ENCODE measurements at places on chromosomes 2 and 18.

- no peak for DNase-seq
These were observed 11.8 kb downstream of the NDUFA10 start for GRCh38 chr2:240013343-240013742.

DNA sequence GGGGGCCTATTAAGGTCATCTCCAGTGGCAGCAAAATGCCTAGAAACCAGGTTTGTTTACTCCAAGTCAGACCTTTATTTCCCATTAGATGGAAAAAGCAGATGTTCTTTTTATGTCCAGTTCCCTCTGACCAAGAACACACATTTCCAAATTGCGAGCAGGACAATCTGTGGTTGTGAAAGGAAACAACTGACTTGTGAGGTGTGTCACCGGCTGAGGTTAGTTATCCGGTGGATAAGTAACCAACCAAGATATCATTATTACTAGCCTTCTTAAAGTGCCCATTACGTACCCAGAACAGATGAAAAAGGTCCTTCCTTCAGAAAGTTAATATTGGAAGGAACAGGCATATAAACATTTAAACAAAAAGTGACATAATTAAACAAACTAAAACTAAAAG is 112.9 kb downstream of the THADA start:
- DNase-seq: no peak

DNA sequence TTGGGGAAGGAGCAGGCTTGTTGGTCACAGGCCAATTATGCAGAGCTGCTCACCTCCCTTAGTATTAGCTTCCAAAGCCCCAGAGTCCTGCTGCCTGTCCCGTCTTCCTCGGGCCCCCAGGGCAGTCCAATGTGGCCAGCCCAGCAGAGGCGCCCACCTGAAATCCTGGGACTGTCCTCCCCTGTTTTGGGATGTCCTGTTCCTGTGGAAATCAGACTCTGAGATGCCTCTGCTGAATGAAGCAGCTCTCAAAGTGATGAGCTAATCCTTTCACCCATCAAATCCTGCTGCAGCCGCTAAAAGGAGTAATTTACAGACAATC is 105.3 kb downstream of the CABLES1 start:
- no peak for DNase-seq

DNA sequence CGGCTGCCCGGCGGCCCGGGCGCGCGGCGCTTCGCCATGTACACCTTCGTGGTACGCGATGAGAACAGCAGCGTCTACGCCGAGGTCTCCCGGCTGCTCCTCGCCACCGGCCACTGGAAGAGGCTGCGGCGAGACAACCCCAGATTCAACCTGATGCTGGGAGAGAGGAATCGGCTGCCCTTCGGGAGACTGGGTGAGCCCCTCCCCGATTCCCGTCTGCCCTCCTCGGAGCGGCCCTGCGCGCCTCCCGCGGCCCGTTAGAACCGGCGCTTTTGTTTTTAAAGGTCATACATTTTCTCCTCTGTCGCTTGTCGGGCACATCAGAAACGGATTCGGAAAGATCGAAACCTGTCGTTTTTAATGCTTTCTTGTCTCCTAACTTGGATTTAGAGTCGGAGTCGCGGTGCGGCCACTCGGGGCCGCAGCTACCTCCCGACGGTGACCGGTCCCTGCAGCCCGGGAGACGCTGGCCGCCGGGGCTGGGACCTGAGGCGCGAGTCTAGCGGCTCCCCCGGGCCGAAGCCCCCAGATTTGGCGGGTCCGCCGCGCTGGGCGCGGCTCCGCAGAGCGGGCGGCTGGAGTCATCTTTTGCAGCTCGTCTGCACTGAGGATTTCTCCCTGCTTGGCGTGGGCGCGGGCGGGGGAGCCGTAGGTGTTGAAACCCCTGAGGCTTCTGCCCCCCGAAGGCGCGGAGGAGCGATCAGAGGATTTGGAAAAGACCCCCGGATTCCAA is 519 bp downstream of the TTL start:
- DNase-seq: peak; percentile 50

DNA sequence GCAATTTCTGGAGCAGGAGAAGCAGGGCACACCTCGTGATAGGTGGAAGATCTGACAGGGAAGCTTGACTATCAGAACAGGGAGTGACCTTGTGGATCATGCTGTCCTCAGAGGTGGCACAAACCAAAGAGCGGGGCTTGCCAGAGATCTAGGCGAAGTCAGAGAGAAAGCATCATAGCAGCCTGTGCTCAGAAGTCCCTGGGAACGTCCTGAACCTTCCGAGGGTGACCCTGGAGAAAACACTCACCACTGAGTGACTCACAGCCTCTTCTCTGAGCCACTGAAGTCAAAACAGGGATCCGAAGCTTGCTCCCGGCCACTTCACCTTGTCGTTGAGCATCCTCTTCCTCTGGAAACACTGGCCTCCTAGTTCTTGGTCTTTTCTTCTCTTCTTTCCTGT is 56.7 kb downstream of the IL1R2 start:
- no peak for DNase-seq

DNA sequence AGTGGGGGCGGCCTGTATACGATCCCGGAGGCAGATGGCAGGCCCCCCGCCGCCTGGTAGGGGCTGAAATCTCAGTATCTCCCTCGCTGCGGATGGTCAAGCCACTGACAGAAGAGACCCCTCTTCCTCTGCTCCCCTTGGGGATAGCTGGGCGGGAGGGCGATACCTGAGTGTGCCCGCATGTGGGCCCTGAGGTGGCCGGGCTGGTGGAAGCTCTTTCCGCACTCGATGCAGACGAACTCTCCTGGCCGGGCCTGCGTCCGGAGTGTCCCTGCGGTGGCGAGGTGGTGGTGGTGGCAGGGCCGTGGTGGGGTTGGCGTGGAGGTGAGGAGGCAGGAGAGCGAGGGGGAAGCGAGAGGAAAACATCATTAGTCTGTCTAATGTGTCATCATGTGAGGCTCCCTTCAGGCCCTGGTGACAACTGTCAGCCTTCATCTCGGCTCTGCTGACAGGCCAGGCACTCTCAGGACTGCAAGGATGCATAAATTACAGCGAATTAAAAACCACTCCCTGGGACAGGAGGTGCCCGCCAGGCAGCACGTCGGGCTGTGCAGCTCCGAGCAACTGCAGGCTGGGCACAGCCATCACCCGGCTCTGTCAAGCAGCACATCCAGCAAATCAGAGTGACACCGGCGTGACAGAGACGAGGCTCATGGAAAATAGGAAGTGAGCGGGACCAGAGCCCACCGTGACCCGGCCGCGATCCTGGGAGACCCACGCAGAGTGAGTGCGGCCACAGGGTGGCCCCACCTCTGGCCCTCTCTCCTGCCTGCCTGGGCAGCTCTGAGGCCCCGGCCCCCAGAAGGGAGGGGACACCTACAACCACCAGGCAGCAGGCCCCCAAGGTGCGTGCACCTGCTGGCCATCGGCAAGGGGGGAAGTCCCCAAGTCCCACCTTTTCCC is 123.5 kb downstream of the ZNF516 start:
- no peak for DNase-seq

DNA sequence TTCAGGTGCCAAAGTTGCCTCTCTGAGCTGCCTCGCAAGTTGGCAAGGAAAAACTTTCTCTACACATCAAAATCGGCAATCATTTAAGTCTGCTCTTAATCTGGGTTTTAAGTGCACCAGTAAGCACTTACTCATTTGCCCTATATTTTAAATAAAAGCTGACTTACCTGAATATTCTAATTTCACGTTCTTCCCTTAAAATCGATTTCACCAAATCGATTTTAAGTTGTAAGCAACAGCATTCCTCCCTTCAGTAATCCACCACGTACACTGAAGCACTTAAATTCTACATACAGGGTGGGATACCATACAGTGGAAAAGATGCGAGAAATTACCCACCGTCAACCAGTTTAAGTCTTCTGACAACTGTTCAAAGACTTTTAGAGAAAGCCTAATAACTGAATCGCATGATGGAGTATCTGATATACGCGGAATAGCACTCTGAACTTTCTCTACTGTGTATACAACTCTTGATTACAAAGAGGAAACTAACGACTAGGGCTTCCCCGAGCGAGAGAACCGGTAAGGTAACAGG is 1.6 kb downstream of the PPP3R1 start:
- DNase-seq: no peak

GRCh38 chr2:232502511-232502910 is 14.9 kb upstream of the ECEL1 start:
- no peak for DNase-seq

GRCh38 chr2:156797832-156798231 is 361.7 kb downstream of the GPD2 start:
- no peak for DNase-seq

DNA sequence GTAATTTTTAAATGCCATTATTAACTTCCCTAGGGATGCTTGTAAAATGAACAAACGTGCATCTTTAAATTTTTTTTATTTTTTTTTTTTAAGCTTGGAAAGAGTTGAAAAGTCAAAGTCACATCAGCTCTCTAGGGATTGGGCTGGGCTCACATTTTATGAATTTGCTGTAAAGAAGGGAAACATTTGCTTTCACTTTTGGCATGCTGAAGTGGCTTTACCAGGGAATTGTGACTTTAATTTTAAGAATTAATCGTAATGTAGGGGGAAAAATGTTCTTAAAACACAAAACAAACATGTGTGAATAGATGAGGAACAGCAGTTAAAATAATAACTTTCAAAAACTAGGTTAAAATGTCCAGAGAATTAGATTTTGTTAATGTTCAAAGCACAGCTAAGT is 123.0 kb downstream of the AGAP1 start:
- no peak for DNase-seq

DNA sequence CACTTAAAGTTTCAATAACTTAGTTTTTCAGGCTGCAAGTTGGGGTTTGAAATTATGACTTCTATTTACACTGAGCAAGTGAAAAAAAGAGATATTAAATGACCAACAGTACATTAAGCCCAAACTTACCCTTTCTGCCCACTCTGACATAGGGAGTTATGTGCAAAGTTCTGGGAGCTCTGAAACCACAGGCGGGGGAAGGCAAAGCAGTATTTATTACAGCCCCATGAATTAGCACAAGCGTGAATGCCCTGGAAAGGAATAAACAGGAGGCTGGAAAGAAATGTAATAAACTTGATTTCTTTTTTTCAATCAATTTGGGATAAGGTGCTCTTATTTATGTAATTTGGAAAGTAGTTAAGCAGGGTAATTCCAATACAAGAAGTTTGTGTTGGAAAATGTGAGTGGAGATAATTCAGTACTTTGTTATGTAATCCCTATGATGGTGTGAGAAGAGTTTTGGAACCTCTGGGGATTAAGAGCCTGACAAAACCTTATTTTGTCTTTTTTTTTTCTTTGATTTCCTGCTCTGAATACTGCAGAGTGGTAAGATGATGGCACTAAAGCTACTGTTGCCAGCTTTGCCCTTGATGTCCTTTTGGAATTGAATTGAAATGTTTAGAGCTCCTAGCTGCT is 351.5 kb downstream of the ARHGAP15 start:
- no peak for DNase-seq

- DNase-seq: no peak
These were observed 6.2 kb downstream of the MPPE1 start for GRCh38 chr18:11901826-11902438.

DNA sequence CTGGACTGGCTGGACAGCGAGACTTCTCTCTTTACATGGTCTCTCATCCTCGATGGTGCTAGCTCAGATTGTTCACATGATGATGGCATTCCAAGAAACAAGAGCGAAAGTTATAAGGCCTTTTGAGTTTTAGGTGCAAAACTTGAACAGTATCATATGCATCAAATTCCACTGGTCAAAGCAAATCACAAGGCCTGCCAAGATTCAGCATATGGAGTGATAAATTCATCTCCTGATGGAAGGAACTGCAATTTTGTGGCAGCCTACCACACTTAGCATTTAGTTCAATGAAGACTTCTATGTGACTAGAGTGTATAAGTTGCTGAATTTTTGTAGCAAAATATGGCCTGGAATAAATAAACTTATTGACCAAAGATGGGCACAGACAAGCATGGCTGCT is 194.0 kb upstream of the EPC2 start:
- no peak for DNase-seq

GRCh38 chr2:64210816-64211215 is 66.6 kb upstream of the PELI1 start:
- DNase-seq: no peak

DNA sequence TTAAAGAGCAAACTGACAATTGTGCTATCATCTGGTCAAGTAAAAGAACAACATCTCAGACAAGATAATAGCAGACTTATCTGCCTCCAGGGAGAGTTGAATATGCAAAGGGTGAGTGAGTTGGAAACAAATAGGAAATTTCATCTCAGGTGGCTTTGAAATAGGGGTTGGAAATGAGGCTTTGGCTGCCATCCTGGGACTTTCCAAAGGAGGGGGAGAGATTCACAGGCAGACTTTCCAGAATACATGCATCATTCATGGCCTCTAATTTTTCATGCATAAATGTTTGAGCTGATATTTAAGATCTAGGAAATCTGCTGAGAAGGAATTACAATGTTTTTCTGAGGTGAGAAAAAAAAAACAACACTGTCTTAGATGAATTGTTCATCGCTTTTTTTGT is 300.5 kb downstream of the ALK start:
- no peak for DNase-seq

DNA sequence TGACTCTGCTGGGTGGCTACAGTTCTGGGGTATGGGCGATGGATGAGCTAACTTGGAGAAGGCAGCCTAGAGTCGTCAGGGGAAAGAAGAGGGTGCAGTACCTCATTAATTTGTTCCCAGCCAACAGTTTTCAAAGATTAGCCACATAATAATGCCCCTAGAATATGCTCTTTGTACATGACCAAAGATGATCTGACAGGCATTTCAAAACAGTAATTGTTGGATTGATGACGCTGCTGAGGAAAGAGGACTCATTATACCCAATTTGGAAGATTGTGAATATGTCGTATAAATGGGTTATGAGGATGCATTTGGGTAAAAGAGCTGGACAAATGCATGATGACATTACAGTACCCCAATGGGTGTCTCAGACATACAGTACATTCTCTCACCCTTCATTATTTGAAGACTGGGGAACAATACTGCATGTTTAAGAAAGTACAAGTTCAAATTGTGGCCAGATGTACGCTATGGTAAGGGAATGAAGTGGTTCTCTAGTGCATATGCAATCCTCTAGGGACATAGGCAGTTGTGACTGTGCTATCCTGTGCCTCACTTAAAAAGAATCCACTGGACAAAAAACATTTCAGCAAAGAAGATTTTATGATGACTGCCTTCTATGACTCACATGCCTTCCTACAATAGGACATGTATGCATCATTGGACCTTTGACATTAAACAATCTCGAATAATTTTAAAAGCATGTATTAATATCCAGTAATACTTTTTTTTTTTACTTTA is 233.2 kb downstream of the CNTNAP5 start:
- no peak for DNase-seq

Measured in GM12892 (cell line).